ENCODE measurements at places on chromosomes 6 and 20.
A peak's percentile ranks its signal among the peaks of the same experiment; 100 is the strongest.

GRCh38 chr6:25794784-25795183 lies 37.1 kb downstream of the SLC17A1 start:
- ATAC-seq: no peak

- ATAC-seq: no peak
Observed at GRCh38 chr6:84583784-84584183, 180.6 kb downstream of the TBX18 start.

GRCh38 chr6:121040831-121041230 lies 293.4 kb downstream of the TBC1D32 start:
- no peak for ATAC-seq

DNA sequence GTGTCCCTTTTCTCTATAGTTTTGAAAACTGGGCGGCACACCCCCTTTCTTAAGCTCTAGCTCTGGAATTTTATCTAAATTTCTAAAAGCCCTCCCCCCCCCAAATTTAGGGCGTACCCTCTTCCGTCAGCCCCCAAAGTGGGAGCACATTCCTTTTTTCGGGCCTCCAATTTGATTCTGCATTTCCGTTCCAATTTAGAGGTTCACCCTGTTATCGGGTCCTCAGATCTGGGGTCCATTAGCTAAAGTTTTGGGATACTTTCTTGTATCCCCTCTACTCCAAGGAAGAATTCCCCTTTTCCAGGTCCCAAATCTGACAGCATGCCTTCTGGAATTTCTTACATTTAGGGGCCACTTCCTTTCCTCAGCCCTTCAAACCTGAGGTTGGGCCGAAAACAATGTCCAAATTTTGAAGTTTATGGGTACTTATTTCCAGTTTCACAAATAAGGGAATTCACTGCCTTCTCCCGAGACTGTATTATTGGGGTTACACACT lies 796 bp downstream of the PHF20 start:
- ATAC-seq: no peak

DNA sequence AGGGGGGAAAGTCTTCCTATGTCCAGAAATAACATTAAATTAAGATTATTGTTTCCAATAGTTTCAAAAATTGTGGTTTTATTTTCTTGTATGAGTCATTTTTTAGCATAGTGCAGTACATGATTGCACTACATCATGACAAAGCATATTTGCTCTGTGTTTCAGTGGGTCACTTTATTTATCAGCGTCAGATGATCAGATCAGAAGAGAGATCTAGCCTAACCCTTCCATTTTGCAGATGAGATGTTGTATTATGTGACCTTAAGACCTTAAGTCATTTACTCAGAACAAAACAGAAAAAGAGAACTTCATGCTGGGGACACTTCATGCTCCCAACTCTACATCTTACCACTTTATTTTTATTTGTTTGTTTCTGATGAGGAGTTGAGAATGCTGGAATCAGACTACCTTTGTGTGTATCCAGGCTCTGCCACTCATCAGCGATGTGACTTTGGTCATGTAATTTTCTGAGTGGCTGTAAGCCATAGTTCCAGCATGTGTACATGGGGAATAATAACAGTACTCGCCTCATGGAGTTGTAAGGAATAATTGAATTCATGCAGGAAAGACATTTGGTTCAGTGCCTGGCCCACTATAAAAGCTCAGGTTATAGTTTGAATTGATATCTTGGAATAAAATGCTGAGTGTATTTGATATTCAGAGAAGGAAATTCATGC lies 13.5 kb downstream of the EYA4 start:
- no peak for ATAC-seq

- no peak for ATAC-seq
Observed at GRCh38 chr20:22343612-22344011, 240.8 kb downstream of the FOXA2 start.

DNA sequence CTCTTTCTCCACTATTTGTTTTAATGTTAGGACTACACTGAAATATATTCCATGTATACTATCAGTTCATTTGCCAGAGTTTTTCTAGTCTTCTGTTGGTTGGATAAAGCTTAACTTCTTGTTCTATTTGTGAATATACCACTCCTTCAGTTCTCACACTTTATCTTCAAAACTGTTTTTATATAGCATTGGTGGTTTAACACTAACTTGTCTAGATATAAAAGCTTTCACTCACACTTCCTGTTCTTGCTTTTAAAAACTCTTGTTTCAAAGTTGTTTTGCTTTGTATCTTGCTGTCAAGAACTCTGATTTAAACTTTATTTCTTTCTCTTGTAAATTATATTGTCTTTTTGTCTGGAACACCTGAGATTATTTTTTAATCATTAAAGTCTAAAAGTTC lies 226.8 kb upstream of the TENT5A start:
- no peak for ATAC-seq

DNA sequence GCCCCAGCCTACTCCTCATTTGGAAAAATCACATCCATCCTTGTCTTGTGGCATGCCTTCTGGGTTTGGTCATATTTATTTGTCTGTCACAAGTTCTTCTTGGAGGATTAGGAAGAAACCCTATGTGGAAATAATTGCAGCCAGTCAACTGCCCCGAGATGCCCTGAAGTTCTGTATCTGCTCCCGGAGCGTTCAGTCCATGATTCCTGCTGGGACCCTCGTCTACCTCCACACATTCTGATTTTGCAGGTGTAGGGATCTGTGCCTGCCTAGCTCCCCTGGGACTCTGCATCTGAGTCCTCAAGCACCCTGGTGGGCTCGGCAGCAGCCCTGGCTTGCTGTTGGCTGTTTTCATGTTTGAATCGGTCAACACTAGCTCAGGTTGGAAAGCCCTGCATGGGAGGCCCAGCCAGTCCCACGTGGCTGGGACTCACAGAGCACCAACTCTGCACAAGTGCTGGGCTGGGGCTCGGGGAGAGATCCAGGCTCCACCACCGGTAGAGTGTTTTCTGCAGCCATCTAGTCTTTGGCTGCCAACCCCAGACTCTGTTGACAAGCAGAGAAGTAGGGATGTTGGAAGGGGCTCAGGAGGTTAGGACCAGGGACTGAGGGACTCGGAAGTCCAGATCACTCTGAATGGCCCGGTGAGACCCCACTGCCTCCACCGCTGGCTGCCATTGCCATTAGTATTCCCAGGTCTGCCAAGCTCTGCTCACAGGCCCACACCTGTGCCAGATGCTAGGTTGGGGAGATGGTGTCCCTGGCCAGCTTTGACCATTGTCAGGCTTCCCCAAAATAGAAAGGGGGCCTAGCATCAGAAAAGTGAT lies 183.5 kb upstream of the CST7 start:
- no peak for ATAC-seq

DNA sequence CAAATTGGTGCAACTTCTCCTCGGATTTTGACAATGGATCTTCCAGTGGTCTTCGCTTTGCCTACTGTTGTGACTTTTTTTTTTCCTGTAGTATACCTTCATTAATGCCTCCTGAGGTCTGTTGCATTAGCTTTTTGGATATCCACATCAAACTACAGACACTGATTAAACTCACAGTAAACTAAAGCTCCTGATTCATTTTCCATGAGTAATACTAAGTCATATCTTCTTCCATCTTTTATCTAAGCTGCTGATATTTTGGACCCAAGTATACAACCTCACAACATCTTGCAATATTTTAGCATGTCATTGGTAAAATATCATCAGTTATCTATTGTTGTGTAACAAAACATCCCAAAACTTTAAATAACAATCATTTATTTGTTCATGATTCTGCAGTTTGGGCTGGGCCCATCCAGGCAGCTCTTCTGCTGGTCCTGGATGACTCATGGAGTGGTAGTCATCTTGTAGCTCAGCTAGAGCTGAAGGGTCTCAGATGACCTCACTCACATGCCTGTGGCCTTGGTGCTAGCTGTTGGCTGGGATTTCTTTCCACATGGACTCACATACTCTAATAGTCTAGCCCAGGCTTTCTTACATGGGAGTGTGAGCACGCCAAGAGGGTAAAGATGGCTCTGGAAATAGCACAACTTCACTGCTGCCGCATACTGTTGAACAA lies 78.3 kb upstream of the SRSF6 start:
- no peak for ATAC-seq

DNA sequence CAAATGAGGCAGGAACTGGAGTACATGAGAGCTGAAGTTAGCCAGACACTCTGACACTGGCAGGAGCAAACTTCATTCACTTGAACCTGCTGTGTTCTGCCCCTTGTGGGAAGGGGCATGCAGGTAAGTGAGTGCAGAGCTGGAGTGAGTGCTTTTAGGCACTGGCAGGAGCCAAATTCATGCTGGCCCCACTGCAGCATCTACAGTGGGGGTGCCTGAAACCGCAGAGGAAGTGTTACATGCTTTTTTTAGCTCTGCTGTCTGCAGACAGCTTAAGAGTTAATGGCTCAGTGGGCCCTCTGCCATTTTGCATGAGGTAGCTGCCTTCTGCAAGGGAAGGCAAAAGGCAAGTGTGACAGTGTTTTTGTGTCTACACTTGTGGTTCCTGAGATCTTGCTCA lies 167.9 kb upstream of the SYNCRIP start:
- no peak for ATAC-seq

- ATAC-seq: no peak
Observed at GRCh38 chr6:22848121-22848520, 278.8 kb downstream of the HDGFL1 start.

- peak; percentile 79 for ATAC-seq
Observed at GRCh38 chr6:125197795-125198269, 44.3 kb downstream of the TPD52L1 start.

DNA sequence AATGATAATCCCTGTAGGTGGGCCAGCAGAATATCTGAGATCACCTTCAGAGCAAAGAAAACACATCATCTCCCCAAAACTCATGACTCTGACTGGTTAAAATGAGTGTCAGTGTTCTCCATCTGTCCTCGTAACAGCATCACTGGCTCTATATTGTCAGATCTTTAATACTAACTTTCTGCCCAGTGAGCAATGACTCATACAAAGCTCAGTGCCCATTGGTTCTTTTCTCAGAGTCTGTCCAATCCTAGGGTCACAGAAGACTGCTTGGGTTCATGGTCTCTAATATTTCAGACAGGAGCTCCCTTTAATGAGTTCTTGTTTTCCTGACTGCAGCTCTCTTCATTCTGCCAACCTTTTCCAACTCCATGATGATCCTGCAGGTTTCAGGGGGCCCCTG lies 36.4 kb downstream of the HLA-DPB1 start:
- ATAC-seq: peak; percentile 62

GRCh38 chr20:35329435-35330139 lies 37.4 kb upstream of the FAM83C start:
- peak; percentile 20 for ATAC-seq

DNA sequence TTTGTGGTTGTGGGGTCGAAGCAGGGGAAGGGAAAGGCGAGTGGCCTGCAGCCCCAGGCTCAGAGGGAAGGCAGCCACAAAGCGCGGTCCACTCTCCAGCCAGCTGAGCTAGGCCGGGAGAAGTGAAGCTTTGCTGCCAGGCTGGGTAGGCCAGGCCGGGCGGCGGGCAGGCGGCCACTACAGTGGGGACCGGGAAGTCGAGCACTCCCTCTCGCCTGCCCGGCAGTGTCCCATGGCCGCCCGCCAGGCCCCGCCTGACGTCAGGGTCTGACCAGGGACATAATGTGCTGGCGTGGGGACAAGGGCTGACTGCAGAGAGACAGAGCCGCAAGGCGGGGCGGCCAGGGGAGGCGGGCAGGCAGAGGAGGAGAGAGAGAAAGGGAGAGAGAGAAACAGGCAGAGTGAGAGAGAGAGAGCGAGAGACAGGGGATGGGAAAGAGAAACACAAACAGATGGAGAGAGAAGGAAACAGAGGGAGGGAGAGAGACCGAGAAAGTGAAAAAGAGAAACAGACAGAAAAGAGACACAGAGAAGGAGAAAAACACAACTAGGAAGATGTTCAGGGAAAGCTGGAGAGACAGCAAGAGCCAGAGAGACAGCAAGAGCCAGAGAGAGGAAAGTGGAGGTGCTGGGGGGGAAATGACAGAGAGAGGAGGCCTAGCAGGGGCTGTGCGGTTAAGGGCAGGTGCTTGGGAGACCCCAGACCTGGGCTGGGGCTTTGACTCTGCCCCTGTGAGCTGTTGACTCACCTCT lies 94.5 kb upstream of the PTPN1 start:
- peak; percentile 93 for ATAC-seq

- peak; percentile 21 for ATAC-seq
Observed at GRCh38 chr6:149750136-149750609, 632 bp downstream of the PCMT1 start.

DNA sequence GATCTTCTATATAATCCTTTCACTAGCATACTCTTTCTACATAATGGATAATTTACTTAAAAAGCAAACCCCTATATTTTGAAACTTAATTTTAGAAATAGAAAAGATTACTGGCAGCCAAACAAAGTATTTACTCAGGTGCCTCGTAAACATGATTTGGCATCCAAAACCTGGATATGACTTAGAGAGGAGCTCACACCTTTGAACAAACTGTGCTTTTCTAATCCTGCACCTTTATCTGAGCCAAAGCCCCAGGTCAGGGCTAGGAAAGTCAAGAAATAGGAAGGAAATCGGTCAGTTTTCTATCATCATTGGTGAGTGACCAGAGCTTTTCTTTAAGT lies 170.9 kb downstream of the PHF3 start:
- no peak for ATAC-seq

- no peak for ATAC-seq
Observed at GRCh38 chr6:93468291-93468690, 48.9 kb upstream of the EPHA7 start.

Data from motor neuron (in vitro differentiated cells).